ENCODE measurements at places on chromosomes 5 and 9.

DNA sequence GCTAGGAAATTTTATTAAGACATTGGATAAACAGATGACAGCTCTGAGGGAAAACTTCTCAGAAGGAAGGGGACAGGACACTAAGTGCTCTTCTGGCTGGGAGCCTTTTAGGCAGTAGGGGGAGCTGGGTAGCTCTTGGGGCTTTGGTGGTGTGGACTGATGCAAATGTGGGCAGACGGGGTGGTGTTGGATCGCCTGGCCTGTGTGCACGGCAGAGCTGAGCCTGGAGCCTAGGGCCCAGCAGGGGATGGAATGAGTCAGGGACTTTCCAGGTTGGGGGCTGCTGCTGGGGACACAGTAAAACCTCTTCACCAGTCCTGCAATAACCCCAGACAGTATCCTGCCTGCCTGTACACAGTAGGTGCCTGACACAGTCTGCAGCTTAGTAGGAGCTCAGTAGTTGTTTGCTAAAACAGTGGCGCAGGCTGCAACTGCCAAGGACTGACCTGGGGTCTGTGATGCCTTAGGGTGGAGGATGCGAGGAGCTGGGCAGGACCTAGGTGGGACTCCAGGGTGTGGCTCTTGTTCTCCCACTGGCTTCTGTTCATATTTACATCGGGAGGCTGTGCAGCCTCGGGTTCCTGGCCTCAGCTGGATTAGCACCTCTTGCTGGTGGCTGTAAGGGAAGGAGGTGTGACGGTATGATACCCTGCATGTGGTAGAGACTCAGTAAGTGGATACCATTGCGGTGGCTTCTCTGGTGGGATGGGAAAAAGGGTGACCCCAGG, 83.8 kb downstream of the DAB2IP start:
- no peak for DNase-seq

- DNase-seq: no peak
Observed at GRCh38 chr9:23117616-23118015, 671.0 kb downstream of the DMRTA1 start.

DNA sequence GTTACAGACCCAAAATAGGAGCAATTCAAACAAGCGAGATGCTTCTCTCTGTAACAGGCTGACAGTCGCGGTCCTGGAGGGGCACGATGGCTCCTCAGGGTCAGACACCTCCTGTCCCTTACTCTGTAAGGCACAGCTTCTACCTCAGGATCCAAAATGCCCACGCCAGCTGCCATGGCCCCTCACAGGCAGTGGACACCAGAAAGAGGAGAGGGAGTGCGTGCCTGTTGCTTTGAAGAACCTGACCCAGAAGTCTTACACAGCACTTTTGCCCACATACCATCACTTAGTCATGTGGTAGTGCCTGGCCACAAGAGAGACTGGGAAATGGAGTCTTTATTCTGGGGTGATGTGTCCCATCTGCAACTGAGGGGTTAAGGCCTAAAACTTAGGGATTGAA, 11.6 kb upstream of the ABL1 start:
- no peak for DNase-seq

GRCh38 chr9:32431196-32431595, 46.8 kb downstream of the ACO1 start:
- DNase-seq: no peak

DNA sequence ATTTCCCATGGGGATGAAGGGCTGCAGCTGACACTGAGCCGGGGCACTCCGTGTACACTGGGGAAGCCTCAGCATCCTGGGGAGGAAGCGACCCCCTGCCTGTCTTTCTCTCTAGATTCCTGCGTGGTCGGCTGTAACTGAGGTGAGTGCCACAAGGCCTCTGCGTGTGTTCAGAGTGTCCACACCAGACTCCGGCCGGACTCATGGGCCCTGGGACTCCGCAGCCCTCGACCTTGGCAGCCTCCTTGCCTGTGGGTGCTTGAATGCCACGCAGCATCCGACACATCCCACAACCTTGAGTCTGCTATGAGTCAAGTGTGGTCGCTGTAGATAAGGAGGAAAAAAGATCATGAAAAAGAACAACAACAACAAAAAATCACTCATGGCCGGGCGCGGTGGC, 23.4 kb downstream of the PAEP start:
- DNase-seq: no peak

DNA sequence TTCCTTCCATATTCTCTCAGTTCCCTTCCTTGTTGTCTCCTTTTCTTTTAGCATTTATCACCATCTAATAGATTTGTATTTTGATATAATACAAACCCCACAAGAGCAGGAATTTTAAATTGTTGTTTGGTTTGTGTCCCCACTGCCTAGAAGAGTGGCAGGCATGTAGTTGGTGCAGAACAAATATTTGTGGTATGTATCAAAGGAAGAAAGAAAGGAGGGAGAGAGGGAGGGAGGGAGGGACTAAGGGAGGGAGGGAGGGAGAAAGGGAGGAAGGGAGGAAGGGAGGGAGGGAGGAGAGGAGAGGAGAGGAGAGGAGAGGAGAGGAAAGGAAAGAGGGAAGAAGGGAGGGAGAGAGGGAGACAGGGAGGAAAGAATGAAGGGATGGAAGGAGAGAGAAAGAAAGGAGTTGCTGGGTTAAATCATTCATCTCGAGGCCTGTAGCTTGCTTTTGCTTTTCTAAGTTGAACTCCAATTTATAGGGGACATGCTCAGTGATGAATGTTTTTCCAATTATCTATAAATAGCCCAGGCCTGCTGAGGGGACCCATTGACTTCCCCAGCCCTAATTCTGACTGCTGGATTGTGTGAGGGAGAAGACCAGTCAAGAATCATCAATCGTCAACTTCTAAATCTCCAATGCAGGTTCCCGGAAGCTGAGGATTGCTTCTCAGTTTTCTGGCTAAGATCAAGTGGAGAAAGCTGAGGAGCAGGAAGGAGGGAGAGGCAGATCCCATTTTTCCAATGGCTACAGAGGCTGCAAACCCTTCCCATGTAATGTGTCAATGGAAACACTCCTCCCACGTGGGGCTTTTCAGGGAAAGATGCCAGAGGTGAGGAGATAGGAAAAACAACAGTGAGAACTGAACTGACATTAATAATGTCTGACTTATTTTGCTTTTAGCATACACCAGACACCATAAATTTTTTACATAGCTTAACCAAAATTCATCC, 320.7 kb downstream of the ASTN2 start:
- DNase-seq: no peak

- no peak for DNase-seq
Observed at GRCh38 chr9:122367774-122368460, 2.9 kb upstream of the PTGS1 start.

DNA sequence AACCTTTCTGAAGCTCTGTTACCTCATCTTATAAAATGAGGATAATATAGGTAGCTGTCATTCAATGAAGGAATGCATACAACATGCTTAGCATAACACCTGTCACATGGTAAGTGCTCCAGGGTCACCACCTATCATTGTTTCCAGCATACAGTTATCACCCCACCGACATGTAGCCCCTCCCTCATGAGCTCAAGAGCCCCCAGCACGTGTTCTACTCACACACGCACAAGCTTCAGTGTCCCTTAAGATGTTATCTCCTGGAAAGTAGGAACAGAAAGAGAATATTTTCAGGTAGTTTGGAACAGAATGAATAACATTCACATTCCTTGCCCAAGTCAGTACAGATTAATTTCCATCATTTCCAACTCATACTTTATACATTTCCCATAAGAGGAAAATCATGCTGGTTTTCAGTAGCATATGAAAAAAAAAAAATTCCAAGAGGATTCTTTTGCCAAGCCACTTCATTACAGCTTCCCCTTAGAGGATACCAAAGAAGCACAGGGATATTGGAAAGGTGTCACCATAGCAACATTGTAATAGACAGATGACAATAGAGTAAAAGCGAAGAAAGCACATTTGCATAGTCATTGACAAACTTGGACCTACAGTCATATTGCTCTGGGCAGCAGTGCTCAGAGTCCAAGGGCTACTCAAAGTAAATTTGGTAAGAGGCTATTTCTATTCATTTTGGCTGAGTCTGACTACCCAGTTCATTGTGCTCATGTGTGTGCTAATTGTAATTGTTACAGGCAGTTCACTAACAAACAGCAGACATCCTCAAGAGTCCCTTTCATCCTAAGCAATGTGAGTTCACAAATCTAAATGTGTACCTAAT, 1.5 kb upstream of the MOB3B start:
- no peak for DNase-seq

DNA sequence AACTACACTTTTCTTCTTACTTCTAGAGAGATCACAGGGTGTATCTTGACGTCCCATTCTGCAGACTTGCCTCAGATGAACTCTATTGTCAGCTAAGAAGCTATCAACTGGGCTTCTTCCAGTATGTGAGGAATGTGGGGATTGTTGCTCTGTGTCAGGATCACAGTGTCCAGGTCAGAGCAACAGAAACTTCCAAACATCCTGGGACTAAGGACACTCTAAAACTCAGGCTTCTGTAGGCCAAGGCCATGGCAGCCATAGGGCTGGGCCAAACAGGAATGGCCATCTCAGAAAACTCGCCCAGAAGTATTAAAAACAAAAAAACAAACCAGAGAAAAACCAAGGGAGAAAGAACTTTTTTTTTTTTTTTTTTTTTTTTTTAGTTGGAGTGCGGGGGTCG, 210.0 kb upstream of the CLINT1 start:
- DNase-seq: no peak

DNA sequence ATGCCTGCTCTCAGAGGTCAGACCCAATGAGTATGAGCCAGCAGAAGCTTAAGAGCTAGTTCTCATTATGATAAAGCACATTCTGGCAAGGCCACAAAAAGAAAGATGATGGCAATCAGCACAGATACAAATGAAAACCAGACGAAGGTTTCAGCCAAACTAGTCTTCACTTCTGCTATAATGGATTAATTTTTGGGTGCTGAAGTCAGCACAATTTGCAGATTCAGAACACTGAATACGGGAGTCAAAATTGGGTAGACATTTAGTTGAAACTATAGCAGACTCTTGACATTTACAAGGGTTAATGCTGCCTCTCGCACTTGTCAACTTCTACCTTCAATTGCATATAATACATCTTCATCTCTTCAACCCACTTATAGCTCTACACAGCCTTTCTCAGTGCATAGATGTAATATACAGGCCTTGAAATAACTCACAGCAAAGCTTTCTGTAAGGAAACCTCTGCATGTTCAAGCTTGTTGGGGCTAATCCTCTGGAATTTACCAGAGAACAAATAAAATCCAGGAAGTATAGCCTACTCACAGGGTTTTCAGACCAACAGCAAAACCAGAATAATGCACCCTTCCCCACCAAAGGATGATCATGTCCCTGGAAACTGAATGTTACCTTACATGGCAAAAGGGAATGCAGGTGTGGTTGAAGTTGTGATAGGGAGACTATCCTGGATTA, 77.1 kb downstream of the BAAT start:
- no peak for DNase-seq

GRCh38 chr5:55584398-55585205, 49.8 kb upstream of the PLPP1 start:
- DNase-seq: no peak

Data from D721Med (cell line).